ENCODE measurements at places on chromosomes 3 and 15.

DNA sequence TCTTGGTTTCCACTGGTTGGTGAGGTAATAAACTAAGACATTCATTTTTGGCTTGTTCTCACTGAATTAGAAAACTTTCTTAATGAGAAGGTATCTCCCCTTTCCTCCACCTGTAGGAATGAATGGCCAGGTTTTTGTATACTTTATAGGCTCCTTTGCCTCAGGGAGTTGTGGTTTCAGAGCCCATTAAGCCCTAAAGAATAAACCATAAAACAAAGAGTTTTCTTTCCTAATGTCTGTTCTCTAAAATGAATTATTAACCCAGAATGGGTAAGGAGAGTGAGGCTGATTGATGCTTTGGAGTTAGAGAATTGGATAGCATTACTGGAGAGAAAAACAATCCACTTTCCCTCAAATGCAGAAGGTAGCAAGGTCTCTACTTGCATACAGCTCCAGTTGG lies 67.6 kb downstream of the TIGIT start:
- no peak for DNase-seq

DNA sequence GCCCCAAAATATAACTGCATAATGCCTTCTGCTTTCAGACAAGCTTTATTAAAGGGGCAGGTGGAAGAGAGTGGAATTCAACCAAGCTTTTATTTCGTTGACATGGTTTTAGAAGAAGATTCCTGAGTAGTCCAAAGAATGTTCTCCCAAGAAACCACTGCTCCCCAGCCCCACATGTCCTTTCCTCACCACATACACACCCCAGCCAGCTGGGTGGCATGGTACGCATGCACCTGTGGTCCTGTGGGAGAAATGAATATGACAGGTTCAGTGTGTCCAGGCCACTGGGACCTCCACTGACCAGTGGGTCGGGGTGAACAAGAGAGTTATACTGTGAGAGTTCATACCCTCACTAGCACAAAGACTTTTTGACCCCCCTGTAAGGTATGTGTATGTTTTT lies 30.2 kb downstream of the ARID3B start:
- no peak for DNase-seq

DNA sequence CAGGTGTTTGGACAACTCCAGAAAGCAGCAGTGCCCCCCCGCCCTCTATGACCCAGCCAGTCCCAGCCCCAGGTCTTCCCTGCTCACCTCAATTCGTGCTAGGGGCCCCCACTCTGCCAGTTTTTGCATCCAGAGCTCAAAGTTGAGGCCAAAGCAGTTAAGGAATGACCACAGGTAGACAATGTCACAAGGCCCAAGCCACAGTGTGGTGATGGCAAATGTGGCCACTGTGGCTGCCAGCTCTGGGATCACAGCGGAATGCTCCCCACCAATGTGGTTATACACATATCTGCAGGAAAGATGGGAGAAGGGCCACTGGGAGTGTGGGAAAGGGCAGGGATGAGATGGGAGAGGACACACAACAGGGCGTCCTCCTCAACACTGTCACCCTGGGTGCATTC lies 8.2 kb downstream of the KLHL40 start:
- no peak for DNase-seq

- DNase-seq = peak; percentile 91
Measured at GRCh38 chr3:45592830-45593707, 1.5 kb upstream of the LIMD1 start.

DNA sequence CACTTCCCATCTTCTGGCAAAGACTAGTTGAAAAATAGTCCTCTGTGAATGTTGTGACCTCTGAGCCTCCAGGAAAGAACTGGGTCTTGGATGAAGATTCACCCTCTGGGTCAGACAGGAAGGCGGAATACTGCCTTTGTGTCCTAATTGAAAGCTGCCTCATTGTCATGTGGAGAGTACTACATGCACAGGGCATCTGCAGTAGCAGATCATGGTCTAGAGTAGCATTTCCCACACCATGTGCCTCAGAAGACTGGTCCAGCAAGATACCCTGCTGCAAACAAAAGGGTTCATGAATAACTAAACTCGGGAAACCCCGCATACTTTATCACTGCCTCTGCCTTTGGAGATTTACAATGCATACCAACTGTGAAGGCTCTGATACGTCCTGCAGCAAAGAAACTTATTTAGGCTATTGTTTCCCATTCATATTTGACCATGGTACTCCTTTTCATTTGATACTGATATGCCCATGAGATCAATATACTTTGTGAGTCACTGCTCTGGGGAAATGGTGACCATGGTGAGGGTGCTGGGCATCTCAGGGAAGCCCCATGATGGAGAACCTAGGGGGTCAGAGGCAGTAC lies 22.7 kb downstream of the IRAK2 start:
- no peak for DNase-seq

GRCh38 chr3:114974387-114974786 lies 172.7 kb downstream of the ZBTB20 start:
- DNase-seq = no peak

DNA sequence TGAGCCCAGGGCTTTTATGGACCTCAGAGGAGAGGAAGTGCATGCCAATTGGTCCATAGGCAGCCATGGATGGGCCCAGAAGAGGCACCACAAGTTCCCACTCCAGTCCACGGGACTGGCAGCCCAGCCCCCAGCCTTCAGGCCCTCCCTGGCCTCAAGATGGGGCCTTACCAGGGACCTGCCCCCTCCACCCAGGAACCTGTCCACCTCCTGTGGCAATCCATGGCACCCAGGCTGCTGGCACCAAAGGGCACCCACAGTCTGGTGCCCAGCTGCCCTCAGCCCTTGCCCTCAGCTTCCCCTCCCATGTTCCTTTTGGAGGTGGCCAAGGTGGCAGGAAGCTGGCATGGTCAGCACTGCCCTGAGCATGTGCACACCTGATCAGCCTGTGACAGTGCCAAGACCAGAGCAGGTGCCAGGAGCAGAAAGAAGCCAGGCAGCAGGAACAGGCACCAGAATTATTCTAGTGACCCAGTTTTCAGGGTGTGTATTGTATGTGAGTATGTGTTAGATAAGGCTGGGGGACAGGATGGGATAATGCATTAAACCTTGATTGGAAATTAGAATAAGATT lies 415.0 kb downstream of the NTRK3 start:
- DNase-seq = no peak

- no peak for DNase-seq
Measured at GRCh38 chr3:156689608-156690007, 15.2 kb downstream of the TIPARP start.

- DNase-seq = no peak
Measured at GRCh38 chr3:59981377-59981776, 931.6 kb upstream of the CFAP20DC start.

All from foreskin fibroblast (primary cell).